ENCODE measurements at places on chromosomes 4 and X.

DNA sequence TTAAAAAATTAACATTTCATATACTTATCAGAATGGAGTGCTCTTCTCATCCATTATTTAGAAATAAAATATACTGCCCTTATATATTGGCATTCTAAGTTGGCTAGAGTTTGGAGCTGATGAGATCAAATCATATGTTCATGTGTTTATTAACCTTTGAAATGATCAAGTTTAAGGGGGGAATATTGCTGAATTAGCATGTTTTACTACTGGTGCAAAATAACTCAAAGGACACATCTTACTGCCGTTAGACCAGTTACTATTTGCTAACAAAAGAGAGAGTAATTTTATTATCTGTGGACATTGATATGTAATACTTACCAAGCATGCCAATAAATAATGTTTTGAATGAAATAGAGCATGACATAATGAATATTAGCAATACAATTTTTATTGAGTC, 901.0 kb downstream of the CCSER1 start:
- no peak for DNase-seq

GRCh38 chrX:48576108-48576507, 1.8 kb downstream of the RBM3 start:
- DNase-seq: no peak

DNA sequence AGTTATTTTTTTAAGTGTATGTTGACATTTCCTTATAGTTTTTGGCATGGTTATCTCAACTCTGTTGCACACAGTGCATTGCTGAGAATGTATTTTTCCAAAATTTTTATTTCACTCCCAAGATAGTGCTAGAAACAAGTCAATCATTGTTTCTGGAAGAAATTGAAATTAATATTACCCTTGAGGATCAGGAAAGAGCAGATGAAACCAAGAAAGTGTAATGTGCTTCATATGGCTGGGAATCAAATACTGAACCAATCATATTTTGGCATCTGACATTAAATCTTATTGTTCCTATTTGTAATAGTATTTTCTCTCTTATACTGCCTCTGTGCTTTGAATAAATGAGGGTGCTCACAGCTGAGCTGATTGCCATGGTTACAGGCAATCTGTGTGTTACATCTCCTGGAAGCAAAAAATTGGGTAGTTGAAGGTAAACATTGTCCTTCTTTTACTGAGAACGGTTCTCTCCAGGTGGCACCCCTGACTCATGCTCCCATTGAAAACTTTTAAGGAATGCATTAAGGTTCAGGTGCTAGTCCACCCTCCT, 358.2 kb upstream of the NR3C2 start:
- no peak for DNase-seq

DNA sequence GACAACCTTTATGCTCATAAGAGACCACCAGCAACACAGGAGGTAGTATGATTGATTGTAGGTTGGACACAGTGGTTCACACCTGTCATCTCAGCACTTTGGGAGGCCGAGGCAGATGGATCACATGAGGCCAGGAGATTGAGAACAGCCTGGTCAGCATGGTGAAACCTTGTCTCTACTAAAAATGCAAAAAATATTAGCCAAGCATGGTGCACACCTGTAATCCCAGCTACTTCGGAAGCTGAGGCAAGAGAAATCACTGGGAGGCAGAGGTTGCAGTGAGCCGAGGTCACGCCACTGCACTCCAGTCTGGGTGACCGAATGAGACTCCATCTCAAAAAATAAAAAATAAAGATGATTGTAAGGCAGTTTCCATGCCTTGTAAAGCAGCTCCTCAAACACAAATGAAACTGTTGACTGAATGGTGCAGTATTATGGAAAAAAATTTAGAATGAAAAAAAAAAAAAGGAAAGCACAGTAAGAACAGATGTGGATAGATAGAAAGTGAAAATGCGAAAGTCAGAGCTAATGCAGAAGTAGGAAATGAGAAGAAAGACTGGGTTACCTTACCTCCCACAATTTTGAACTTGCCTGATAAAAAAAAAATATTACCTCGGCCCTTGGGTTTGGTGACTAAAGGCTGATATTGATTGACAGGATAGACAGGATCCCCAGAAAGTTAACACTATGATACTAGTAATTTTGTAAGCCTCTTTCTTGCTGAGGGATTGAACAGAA, 249.2 kb upstream of the TRAM1L1 start:
- no peak for DNase-seq

DNA sequence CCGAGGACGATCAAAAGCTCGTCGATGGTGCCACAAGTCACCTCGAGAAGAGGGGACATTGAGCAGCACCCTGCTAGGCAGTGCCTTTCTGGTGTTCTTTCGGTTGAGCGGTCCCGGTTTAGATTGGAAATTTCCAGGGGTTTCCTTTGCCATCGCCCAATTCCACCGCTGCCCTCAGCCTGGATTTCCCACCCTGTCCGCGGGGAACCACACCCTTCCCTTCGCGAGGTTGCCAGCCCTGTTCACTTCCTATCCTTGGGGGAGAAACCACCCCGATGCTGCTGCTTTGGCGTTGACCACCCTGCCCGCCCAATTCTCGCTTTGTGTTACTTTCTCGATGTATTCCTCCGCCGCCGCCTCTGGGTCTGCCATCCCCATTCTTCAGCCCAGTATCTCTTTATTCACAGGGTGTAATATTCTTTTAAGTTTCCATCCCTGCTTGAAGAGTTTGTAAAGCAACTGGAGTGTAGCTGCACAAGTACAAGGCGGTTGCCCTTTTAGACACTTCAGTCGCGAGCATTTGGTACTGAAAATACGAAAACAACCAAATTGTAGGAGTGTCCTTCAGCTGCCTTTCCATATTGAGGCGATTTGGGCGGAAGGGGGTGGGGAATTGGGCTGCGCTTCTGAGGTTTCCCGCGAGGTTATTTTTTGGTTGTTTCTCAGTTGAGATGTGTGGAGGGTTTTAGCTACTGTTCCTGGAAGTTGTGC, 1.1 kb downstream of the OGT start:
- peak; percentile 46 for DNase-seq

- DNase-seq: no peak
Measured at GRCh38 chrX:74578137-74578536, 36.3 kb downstream of the RLIM start.

DNA sequence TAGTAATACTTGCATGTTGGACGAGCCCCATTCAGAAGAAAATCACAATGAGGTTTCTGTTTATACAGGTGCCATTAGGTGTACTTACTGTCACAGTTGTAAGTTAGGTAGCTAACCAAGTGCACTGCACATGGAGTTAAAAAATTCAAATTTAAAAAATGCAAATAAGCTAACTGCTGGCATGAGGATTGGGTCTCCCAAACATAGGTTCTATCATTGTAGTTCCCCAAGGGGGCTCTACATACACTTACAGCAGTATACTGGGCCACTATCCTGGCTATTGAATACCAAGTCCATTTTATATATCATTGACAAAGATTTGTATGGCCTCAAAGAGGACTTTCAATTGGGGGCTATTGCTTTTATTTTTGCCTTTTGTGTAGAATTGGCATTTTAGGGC, 153.4 kb downstream of the FMR1NB start:
- DNase-seq: no peak

- no peak for DNase-seq
Measured at GRCh38 chr4:48167538-48168263, 33.7 kb upstream of the TXK start.

- no peak for DNase-seq
Measured at GRCh38 chr4:138680256-138680655, 335.3 kb upstream of the NOCT start.

GRCh38 chr4:110850461-110851442, 227.9 kb upstream of the PITX2 start:
- DNase-seq: peak; percentile 26

DNA sequence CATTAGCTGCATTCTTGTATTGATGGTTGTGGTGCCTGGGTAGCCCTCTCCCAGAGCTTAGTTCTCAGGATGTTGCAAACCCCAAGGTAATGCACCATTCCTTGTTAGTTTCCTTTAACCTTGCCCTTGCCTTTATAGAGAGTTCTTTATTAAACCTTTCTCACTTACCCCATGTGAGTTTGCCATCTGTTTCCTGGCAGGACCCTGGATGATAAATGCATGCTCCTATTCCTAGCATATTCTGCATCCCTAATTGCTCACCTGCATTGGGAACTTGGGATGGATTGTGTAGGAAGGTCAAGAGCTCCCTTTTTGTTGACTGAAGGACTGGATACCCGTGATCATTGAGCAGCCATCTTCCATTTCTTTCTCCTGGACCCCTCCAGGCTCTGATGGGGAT, 59.9 kb upstream of the AP1S2 start:
- DNase-seq: no peak

GRCh38 chrX:37781814-37782213, 2.0 kb downstream of the CYBB start:
- DNase-seq: no peak

GRCh38 chrX:138001226-138001625, 435.3 kb downstream of the ZIC3 start:
- DNase-seq: no peak

DNA sequence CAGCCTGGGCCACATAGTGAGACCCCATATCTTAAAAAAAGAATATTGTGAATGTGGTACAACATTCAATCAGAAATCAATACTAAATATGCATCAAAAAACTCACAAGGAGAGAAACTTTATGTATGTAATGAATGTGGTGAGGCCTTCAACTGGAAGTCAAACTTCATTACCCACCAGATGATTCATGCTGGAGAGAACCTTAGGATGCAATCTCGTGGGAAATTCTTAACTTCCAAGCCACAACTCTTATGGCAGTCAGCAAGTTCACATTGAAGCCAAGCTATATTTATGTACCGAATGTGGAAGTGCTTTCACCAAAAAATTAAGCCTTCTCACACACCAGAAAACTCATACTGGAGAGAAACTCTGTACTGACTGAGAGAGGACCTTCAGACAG, 84.5 kb upstream of the UXT start:
- no peak for DNase-seq

DNA sequence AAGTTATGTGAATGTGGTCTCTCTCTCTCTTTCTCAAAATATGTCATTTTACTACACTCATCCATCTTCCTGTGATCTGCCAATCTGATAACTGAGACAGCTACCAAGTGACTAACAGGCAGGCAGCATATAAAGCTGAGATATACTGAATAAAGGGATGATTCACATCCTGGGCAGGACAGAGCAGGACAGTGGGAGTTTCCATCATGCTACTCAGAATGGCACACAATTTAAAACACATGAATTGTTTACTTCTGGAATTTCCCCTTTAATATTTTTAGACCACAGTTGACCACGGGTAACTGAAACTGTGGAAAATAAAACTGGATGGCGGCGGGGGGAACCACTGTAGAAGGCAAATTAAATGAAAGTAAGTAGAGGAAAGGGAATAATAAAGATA, 58.6 kb upstream of the DCTD start:
- no peak for DNase-seq

DNA sequence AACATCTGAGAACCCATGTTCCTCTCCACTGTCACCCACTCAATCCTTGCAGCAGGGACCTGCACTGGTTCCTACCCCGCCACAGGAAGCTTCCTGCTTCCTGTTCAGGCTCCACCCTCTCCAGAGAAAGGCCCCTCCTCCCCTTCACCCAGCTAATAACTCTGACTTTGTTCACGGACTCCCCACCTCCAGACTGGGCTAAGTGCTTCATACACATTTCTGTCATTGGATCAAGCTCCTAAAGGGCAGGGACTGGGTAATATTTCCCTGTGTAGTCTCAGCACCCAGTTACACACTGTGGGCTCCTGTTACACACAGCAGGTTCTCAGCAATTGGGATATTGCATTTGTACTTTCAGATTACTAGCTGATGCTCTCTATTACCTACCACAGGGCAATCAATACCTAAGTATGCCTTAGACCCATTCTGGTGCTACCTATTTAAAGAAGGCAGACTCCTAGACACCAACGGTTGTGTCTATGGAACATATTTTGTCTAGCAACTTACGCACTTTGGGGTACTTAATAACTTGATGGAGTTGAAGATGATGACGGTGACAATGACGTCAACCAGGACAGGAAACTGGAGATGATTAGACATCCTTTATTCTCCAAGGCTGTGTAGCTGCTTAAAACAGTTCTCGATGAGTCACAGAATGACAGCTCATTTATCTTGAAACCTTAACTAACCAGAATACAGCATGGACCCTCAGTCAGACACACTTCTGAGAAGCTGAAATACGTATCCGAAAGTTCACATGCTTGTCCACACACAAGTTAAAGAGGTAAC, 58.1 kb downstream of the MAML3 start:
- no peak for DNase-seq
